T follicular helper cell (primary cell): ENCODE measurements at places on chromosomes 2 and 18.

- no peak for DNase-seq
These were observed 150.9 kb downstream of the TWIST2 start for GRCh38 chr2:238998801-238999200.

- no peak for DNase-seq
These were observed 187.8 kb upstream of the HDAC4 start for GRCh38 chr2:239588451-239589269.

GRCh38 chr2:30677861-30678385 is 129.3 kb downstream of the CAPN13 start:
- no peak for DNase-seq

- DNase-seq: no peak
These were observed at the start of gene CAPN13 for GRCh38 chr2:30807249-30807648. TSS of gene CAPN13 (minus strand) at chr2:30807446. CDS start at chr2:30787325, 20,121 bp downstream.

- DNase-seq: no peak
These were observed 116.8 kb downstream of the COPS8 start for GRCh38 chr2:237202288-237203030.

GRCh38 chr2:105557021-105557920 is 158.4 kb upstream of the FHL2 start:
- no peak for DNase-seq

DNA sequence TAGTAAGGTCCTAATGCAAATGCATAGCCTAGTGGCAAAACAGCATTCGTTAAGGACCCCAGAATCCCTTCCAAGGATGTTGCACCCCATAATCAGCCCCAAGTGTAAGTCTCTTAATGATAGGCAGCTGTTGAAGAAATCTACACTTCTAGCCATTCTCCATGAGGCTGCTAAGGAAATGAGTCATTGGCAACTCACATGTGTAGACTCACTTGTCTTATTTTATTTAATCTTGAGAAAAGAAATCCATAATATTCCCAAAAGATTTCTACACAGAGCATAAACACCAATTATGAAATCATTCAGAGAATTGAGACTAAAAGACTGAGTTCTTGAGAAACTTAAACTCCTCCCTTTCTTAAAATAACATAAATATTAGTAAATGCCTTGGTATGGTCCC is 52.4 kb downstream of the AKAIN1 start:
- no peak for DNase-seq

DNA sequence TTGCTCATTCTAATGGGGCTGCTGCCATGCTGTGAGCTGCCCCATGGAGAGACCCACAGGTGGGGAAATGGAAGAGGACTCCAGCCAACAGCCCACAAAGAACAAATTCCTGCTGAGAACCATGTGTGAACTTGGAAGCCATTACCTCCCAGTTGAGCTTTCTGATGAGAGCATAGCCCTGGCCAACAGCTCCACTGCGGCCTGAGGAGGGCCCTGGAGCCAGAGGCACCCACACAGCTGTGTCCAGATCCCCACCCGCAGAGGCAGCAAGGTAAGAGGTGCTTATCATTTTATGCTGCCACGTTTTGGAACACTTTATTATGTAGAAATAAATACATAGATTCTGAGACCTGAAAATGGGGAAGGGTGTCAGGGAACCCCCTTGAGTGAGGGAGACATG is 44.2 kb upstream of the OTOS start:
- no peak for DNase-seq

- DNase-seq: no peak
These were observed 136.4 kb downstream of the USP34 start for GRCh38 chr2:61334466-61334865.

DNA sequence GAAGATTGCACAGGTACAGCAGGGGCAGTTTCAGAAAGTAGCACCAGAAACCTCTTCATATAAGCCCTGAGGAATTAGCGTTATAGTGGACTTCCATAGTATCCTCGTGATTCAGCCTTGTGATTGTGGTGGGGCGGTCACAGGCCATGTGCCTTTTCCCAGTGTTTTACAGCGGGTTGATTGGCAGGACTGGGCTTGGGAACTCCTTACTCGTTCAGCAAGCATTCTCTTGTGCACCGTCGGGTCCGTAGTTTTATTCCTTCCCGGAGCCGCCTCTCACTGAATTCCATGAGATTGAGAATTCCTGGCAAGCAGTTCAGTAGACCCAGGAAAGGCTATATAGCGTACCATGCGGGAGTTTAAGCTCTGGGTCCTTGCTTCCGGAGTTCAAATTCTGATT is 5.2 kb downstream of the COPS8 start:
- no peak for DNase-seq

DNA sequence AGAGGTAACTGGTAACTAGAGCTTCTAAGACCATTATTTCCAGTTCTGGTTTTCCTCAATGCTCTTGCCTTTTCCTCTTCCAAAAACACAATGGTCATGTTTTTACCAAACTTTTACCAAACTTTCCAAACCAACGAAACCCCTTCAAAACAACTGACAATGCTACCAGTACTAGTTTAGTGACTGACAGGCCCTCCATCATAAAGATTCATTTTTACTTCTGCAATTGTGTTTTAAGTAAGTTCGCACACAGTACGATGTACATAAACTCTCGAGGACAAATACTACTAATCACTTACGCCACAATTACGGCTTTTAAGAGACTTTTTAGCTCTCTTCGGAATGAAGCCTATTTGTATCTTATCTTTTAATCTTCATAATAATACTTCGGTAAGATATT is 900 bp downstream of the C18orf32 start:
- DNase-seq: no peak

GRCh38 chr2:120330946-120331822 is 14.8 kb upstream of the INHBB start:
- DNase-seq: no peak

GRCh38 chr18:56492136-56492535 is 146.3 kb downstream of the TXNL1 start:
- no peak for DNase-seq

DNA sequence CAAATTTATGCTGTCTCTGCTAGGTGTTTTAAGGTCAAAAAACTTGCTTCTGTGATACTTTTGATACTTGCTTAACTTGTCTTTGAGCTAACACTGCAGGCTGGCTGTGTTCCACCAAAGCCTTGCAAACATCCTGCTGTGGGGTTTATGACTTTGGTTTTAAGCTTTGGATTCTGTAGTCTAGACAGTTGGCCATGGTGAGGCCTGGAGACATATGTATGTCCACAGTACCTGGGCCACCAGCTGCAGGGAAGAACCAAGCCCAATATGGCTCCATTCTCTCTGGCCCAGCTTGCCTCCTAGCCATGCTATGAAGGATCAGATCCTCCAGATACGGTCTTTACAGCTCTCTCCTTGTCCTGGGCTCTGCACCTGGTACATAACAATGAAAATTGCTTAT is 113.9 kb downstream of the INO80D start:
- no peak for DNase-seq

DNA sequence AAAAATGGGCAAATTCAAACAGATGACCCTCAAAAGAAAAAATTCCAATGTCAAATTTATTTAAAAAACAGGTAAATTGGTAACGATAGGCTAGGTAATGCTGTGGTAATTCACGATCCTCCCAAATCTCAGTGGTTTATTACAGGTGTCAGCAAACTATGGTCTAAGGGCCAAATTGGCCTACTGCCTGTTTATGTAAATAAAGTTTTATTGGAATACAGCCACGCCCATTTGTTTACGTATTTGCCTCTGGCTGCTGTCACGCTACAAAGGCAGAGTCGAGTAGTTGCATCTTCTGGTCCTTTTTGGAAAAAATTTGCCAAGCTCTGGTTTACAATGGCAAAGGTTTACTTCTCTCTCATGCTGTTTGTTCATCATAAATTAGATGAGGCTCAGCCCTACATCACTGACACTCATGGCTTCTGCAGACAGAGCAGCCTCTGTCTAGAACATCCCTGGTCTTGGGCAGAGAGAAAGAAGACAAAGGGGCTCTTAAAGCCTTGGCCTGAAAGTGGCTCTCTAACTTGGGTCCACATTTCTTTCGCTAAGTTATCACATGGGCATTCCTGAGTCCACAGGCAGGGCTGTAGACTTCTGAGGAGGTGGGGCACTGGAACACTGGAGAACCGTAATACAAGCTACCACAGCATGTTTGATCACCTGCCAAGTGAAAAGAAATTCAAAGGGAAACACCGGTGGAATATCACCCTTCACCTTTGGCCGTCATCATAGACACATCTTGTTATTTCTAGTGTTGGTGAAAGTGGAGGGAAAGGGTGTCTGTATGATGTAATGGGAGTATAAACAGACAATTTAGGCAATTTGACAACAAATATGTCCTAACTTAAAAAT is 34.8 kb downstream of the SP110 start:
- no peak for DNase-seq

DNA sequence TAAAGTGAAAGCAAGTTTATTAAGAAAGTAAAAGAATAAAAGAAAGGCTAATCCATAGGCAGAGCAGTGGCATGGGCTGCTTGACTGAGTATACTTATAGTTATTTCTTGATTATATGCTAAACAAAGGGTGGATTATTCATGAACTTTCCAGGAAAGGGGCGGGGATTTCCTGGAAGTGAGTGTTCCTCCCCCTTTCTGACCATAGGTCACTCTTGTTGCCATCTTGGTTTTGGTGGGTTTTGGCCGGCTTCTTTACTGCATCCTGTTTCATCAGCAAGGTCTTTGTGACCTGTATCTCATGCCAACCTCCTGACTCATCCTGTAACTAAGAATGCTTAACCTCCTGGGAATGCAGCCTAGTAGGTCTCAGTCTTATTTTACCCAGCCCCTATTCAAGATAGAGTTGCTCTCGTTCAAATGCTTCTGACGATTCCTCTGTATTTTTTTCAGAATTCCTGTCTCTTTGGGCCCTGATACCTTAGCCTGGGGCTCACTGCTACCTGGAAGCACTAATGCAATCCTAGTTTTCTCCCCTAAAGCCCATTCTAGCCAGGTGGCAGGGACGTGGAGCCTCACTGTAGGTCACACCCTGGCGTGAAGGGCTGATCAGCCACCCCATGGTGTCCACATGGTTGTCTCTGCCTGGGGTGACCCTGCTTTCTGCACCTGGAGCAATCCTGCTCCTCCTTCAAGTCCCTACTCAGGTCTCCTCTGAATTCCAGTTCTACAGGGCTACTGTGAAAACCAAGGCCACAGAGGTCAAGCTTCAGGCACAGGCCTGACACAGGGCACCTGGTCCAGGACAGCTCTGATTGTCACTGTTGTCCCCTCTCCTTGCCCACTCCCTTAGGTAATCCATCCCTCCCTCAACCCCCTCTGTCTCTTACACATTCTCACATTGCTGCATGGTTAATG is 6.0 kb upstream of the SLC35F6 start:
- no peak for DNase-seq

- DNase-seq: no peak
These were observed 318.2 kb downstream of the TNS1 start for GRCh38 chr2:217684431-217685254.

DNA sequence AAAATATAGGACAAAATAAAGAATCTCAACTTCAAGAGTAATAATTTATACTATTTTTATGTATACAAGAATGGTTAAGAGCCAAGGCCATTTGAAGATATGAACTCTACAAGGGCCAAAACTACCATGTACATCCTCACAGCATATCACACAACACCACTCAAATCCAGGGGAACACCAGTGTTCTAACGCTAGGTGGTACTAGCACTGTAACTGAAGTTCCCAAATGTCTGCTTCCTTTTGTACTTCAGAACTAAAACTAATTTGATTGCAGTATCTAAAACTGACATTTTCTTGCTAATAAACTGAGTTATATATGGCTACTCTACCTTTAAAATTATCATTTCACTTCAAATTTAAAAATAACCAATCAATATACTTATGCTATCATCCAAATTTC is 47.0 kb downstream of the REV1 start:
- DNase-seq: no peak

DNA sequence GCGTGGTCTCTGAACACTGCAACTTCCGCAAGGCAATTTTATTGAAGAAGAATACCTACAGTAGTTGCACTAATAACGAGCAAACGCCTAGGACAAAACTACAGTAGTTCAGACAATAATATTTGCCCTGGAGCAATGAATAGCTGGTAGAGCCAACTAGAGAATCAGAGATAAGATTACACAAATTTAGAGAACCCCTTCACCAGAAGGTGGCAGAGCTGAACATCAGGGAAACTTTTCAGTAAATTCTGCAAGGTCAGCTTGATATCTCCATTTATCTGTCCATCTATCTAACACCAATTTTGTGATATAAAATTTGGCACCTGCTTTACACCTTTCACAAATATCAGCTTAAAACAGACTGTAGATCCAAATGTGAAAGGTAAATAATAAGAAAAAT is 43.8 kb downstream of the CDH19 start:
- DNase-seq: no peak

GRCh38 chr2:246489-247144 is 17.2 kb downstream of the SH3YL1 start:
- peak; percentile 3 for DNase-seq

- no peak for DNase-seq
These were observed 57.8 kb upstream of the CTAGE1 start for GRCh38 chr18:22475426-22476100.

DNA sequence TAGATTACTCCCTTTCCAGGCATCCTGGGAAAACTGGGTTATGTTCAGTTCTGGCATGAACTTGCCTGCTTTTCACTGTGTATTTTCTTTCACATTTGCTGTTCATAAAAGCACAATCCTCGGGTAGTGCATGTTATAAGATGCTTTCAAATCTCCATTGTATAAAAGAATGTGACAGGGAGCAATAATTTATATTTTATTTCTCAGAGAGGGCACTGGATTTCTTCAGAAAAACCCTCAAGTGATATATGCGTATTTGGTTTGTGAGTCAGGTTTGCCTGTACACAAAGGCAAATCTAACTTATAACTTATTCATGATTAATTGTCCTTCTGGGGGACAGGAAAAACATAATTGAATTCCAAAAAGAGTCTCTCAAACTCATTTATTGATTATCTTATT is 440.7 kb upstream of the MMADHC start:
- DNase-seq: no peak

DNA sequence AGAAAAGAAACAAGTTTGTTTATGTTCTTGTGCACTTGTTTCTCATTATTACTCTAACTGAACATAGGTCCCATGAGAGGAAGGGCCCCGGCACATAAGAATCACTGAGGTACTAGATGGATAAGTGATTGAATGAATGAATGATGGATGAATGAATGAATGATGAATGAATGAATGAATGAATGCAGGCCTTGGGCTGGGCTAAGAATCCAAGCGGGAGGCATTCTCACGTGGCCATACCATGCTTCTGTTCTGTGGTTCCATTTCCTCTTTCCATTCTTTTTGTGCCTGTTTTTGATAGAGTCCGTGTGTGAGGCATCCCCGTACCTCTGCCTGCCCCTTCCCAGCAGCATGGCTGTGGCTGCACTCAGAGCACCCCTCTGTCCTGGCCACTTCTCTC is 94.8 kb downstream of the SH3BP4 start:
- no peak for DNase-seq

GRCh38 chr2:223873672-223874071 is 36.3 kb upstream of the AP1S3 start:
- DNase-seq: no peak

GRCh38 chr2:26884486-26884885 is 36.6 kb downstream of the DPYSL5 start:
- no peak for DNase-seq

- DNase-seq: no peak
These were observed 262.6 kb upstream of the HS6ST1 start for GRCh38 chr2:128580988-128581848.

GRCh38 chr2:227222292-227222691 is 57.9 kb downstream of the COL4A3 start:
- DNase-seq: no peak
